Nephron progenitor cell (in vitro differentiated cells): ENCODE measurements at places on chromosomes 11 and 22.
A peak's percentile ranks its signal among the peaks of the same experiment; 100 is the strongest.

- H3K36me3 ChIP-seq, result peaks cover 24% of the 10 kb centered on the region
- peak overlapping the region; percentile 53 for H3K27ac ChIP-seq
- no peak for DNase-seq
- H3K4me1 ChIP-seq, result peaks cover 31% of the 10 kb centered on the region
- H3K4me3 ChIP-seq, result no peak overlapping the region
Measured at GRCh38 chr22:26684168-26684567, 26.8 kb downstream of the MIAT start.

- peaks cover 12% of the 10 kb centered on the region for H3K27me3 ChIP-seq
- no peaks in the 10 kb centered on the region for H3K36me3 ChIP-seq
- H3K4me3 ChIP-seq, result no peak overlapping the region
Measured at GRCh38 chr11:34495724-34496377, 17.7 kb downstream of the ELF5 start.

GRCh38 chr22:29443452-29443851 lies 5.1 kb downstream of the RFPL1 start:
- no peak overlapping the region for H3K4me3 ChIP-seq
- DNase-seq, result no peak
- peaks cover 33% of the 10 kb centered on the region for H3K27me3 ChIP-seq
- no peak overlapping the region for H3K27ac ChIP-seq
- no peaks in the 10 kb centered on the region for H3K36me3 ChIP-seq

DNA sequence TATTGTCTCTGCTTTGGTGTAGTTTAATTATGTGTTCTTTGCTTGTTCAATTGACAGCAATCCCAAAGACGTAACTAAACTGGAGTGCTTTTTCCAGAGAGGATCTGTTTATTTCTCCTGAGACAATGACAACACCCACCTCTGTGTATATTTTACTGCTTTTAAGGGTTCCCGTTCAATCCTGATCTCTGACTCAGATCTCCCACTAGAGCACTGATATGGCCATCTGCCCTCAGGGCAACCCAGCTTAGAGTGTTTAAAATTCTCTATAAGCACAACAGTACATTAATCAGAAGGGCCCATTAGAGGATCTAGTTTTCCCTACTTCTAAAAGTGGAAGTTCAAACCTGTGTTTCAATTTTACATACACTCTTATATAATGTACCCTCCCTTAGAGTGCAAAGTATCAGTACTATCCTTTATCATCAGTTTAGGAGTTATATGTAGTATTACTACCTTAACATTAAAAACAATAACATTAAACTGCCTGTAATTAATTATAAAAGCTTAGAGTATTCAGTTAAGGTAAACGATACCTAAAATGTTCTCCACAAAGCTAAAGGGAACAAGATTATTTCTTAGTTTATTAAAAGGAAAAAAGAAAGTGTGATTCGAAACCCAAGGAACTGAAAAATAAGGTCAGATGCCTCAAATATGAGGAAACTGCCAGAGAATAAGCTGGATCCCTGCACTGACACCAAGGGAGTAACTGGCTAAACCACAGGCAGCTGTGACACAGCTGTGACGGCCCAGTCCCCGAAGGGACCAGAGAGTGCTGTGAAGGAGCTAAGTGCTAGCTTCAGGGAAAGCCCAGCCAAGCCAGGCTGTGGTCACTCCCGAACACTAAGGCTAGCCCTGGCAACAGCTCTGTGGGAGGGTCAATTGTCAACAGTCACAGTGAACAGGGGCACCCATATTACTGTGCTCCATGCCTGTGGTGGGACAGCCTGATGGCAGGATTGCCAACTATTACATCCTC lies 15.2 kb downstream of the UFD1 start:
- H3K27ac ChIP-seq, result peak overlapping the region; percentile 12
- no peak for DNase-seq
- no peaks in the 10 kb centered on the region for H3K27me3 ChIP-seq
- no peak overlapping the region for H3K4me3 ChIP-seq

- no peak overlapping the region for H3K27ac ChIP-seq
- no peak for DNase-seq
- peaks cover 21% of the 10 kb centered on the region for H3K27me3 ChIP-seq
- peaks cover 11% of the 10 kb centered on the region for H3K4me1 ChIP-seq
- no peak overlapping the region for H3K4me3 ChIP-seq
- H3K36me3 ChIP-seq, result no peaks in the 10 kb centered on the region
Measured at GRCh38 chr11:132312161-132312560, 941.7 kb downstream of the NTM start.

GRCh38 chr11:11848891-11849746 lies 7.3 kb downstream of the USP47 start:
- peaks cover 23% of the 10 kb centered on the region for H3K4me1 ChIP-seq
- no peaks in the 10 kb centered on the region for H3K27me3 ChIP-seq
- H3K36me3 ChIP-seq, result peaks cover 48% of the 10 kb centered on the region
- no peak overlapping the region for H3K4me3 ChIP-seq
- H3K27ac ChIP-seq, result no peak overlapping the region

GRCh38 chr11:45590743-45591142 lies 74.7 kb downstream of the CHST1 start:
- H3K27ac ChIP-seq, result no peak overlapping the region
- peaks cover 34% of the 10 kb centered on the region for H3K27me3 ChIP-seq
- H3K4me1 ChIP-seq, result no peaks in the 10 kb centered on the region
- DNase-seq, result no peak

DNA sequence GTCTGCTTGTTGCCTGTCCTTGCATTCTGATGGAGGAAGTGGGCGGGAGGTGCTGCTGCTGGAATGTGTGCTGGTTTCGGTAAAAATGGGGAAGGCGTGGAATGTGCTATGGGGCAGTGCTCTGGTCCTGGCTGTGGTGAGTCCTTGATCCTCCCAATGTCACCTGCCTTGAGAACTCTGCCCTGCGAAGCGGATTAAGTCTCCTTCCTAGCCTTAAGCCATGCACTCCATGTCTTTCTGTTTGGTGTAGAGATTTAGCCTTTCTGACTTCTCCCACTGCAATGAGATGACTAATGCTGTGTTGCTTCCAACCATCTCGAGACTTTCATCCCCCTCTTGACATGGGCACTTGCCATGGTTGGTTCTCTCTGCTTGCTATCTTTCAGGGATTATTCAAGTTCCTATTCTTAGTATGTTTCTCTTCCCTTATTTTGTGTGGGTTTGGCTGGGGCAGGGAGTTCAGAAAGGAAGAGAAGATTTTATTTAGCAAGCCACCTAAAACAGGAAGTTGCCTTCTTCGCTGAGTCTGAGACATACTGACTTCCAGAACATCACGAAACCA lies 687.9 kb downstream of the NTM start:
- H3K4me1 ChIP-seq, result peaks cover 4% of the 10 kb centered on the region
- no peaks in the 10 kb centered on the region for H3K36me3 ChIP-seq
- H3K4me3 ChIP-seq, result no peak overlapping the region

DNA sequence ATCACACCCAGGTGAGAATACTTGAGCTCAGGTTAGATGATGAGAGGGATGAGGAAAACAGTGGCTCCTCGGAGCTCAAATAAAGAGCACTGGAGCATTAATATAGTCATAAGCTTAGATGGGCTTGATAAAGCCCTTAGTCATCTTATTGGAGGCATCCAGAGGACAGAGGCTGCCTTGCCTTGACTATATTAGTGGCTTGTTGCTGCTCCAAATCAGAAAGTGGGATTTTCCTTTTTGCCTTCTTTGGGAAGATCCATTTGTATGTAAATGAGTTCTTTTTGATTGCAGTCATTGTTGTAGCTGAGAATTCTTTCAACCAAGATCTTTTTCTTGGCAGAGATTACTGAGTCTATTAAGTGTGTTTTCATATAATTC lies 18.9 kb downstream of the ADM start:
- H3K27me3 ChIP-seq, result peaks cover 4% of the 10 kb centered on the region
- peaks cover 7% of the 10 kb centered on the region for H3K4me1 ChIP-seq
- no peak for DNase-seq
- H3K27ac ChIP-seq, result no peak overlapping the region

DNA sequence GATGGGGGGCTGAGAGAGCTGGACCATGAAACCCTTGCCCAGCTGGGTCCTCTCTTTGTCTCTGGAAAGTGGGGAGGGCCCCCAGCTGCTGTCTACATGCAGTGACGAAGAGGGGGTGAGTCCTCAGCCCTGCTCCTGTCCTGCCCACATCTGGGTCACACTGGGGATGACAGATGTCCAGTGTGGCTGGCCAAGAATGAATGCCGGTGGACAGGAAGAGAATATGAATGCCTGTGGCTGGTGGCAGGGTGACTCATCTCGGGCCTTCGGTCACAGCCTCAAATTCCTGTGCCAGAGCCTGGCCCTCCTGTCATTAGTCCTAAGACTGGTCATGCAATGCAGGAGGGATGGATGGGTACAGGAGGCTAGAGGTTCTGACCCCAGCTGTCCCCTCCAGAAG lies 2.2 kb upstream of the PNPLA3 start:
- no peaks in the 10 kb centered on the region for H3K36me3 ChIP-seq
- no peak for DNase-seq
- H3K4me1 ChIP-seq, result peaks cover 22% of the 10 kb centered on the region
- peaks cover 29% of the 10 kb centered on the region for H3K27me3 ChIP-seq
- no peak overlapping the region for H3K4me3 ChIP-seq

GRCh38 chr11:117095284-117096161 lies 2.7 kb downstream of the SIK3 start:
- H3K27me3 ChIP-seq, result peaks cover 10% of the 10 kb centered on the region
- peak overlapping the region; percentile 94 for H3K4me3 ChIP-seq

GRCh38 chr11:64027651-64028397 lies 7.9 kb upstream of the FLRT1 start:
- H3K27me3 ChIP-seq, result peaks cover 56% of the 10 kb centered on the region
- H3K36me3 ChIP-seq, result no peaks in the 10 kb centered on the region
- peaks cover 59% of the 10 kb centered on the region for H3K4me1 ChIP-seq

- no peak overlapping the region for H3K4me3 ChIP-seq
- H3K27ac ChIP-seq, result no peak overlapping the region
- H3K4me1 ChIP-seq, result peaks cover 25% of the 10 kb centered on the region
- H3K36me3 ChIP-seq, result peaks cover under 1% of the 10 kb centered on the region
- peaks cover 10% of the 10 kb centered on the region for H3K27me3 ChIP-seq
- no peak for DNase-seq
Measured at GRCh38 chr11:73784080-73784634, 3.5 kb upstream of the MRPL48 start.

GRCh38 chr22:17774206-17774925 lies at the start of gene BID:
Gene BID, minus strand, starts transcription at chr22:17774469. Its CDS starts 24,353 bp downstream, at chr22:17750116.
- no peaks in the 10 kb centered on the region for H3K27me3 ChIP-seq
- peak; percentile 76 for DNase-seq
- H3K27ac ChIP-seq, result peak within 1 kb of the TSS; percentile 68
- H3K36me3 ChIP-seq, result no peaks in the 10 kb centered on the region
- peak within 1 kb of the TSS; percentile 81 for H3K4me3 ChIP-seq
- H3K4me1 ChIP-seq, result peaks cover 72% of the 10 kb centered on the region

- peaks cover 15% of the 10 kb centered on the region for H3K27me3 ChIP-seq
- H3K4me3 ChIP-seq, result no peak overlapping the region
- H3K27ac ChIP-seq, result no peak overlapping the region
- no peak for DNase-seq
- H3K36me3 ChIP-seq, result no peaks in the 10 kb centered on the region
- H3K4me1 ChIP-seq, result no peaks in the 10 kb centered on the region
Measured at GRCh38 chr11:33413301-33413700, 156.1 kb downstream of the HIPK3 start.

- peaks cover 52% of the 10 kb centered on the region for H3K36me3 ChIP-seq
- no peaks in the 10 kb centered on the region for H3K27me3 ChIP-seq
- H3K4me3 ChIP-seq, result no peak overlapping the region
- H3K4me1 ChIP-seq, result peaks cover 4% of the 10 kb centered on the region
Measured at GRCh38 chr22:21599053-21599893, 30.5 kb downstream of the YDJC start.

DNA sequence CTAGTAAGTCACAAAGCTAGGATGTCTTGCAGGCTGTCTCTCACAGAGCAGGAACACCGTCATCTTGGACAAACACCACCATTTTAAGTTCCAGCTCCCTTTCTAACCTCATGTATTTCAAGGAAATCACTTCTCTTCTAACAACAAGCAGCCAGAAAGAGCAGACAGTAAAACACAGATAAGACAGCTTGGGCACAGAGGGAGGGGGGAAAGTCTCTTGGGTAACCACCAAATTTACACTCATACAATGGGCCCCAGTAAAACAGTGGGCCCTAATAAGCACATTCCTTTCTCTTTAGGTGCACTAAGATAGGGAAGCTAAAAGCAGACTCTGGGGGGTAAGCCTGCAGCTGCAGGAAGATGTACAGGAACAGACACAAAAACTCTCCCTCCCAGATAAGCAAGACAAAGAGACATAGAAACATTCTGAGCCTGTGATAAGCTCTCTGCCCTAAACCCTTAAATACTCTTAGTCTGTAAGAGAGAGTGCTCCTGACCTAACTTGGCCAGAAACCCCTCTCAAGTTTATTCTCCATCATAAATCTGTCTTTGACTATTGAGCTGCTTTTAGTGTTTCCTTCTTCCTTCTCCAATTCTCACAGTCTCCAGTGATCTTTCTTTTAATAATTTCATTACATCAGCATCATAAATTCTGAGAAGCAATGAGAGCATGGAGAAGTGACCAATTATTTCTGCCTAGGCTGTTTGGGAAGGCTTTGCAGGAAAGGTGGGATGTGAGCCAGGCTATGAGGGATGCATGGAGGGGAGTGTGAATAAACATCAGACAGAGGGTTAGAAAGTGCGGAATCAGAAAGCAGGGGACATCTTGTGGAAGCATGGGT lies 7.4 kb downstream of the OR10D3 start:
- H3K36me3 ChIP-seq, result no peaks in the 10 kb centered on the region
- peaks cover 22% of the 10 kb centered on the region for H3K4me1 ChIP-seq
- H3K4me3 ChIP-seq, result no peak overlapping the region
- H3K27me3 ChIP-seq, result peaks cover 19% of the 10 kb centered on the region
- peak overlapping the region; percentile 17 for H3K27ac ChIP-seq
- DNase-seq, result no peak

GRCh38 chr11:2944530-2944929 lies 15.3 kb upstream of the PHLDA2 start:
- H3K4me1 ChIP-seq, result peaks cover 33% of the 10 kb centered on the region
- no peak for DNase-seq
- H3K4me3 ChIP-seq, result no peak overlapping the region
- no peaks in the 10 kb centered on the region for H3K27me3 ChIP-seq
- H3K27ac ChIP-seq, result no peak overlapping the region
- H3K36me3 ChIP-seq, result peaks cover 43% of the 10 kb centered on the region

GRCh38 chr11:63769714-63770455 lies 1.3 kb upstream of the ZFTA start:
- H3K4me3 ChIP-seq, result peak overlapping the region; percentile 84
- no peaks in the 10 kb centered on the region for H3K36me3 ChIP-seq
- H3K4me1 ChIP-seq, result peaks cover 56% of the 10 kb centered on the region

GRCh38 chr11:17718510-17718962 lies 835 bp upstream of the MYOD1 start:
- H3K4me1 ChIP-seq, result peaks cover 5% of the 10 kb centered on the region
- no peaks in the 10 kb centered on the region for H3K27me3 ChIP-seq
- DNase-seq, result no peak
- H3K36me3 ChIP-seq, result no peaks in the 10 kb centered on the region
- H3K4me3 ChIP-seq, result peak overlapping the region; percentile 47
- H3K27ac ChIP-seq, result no peak overlapping the region

- H3K4me3 ChIP-seq, result no peak overlapping the region
- peak overlapping the region; percentile 45 for H3K27ac ChIP-seq
- peaks cover 32% of the 10 kb centered on the region for H3K4me1 ChIP-seq
- peaks cover 4% of the 10 kb centered on the region for H3K27me3 ChIP-seq
- no peak for DNase-seq
- peaks cover 20% of the 10 kb centered on the region for H3K36me3 ChIP-seq
Measured at GRCh38 chr11:123111465-123111864, 49.5 kb upstream of the HSPA8 start.
